ENCODE measurements at places on chromosomes 13 and 19. TPM values are rescaled to one million over a fixed set of nuclear protein-coding genes. Genes with fewer than 3 reads are reported as not detected.

DNA sequence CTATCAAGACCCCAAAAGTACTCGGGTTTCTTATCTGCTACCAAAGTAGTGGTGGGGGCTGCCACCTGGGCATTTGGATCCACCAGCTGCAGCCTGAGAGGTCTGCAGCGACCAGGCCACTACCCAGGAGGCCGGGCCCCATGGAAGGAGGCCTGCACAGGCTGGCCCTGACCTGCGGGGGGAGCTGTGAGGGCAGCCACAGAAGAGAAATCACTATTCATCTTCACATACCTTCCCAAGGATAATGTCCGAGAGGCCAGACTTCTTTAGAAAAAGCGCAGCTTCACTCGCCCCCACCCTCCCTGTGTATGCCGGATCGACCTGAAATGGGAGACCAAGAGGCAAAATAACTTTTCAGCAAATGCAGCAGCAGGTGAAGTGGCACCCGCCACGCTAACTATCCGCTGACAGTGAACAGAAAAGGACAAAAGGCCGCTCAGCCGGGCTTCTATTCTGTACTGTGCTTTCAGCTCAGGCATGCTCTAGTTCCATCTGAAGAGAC is 30.1 kb downstream of the EPS15L1 start:
- no peak for DNase-seq

The BRME1 gene
- 1.1 TPM for polyA plus RNA-seq

GRCh38 chr19:16340092-16340491 is 15.5 kb downstream of the KLF2 start:
- no peak for DNase-seq

DNA sequence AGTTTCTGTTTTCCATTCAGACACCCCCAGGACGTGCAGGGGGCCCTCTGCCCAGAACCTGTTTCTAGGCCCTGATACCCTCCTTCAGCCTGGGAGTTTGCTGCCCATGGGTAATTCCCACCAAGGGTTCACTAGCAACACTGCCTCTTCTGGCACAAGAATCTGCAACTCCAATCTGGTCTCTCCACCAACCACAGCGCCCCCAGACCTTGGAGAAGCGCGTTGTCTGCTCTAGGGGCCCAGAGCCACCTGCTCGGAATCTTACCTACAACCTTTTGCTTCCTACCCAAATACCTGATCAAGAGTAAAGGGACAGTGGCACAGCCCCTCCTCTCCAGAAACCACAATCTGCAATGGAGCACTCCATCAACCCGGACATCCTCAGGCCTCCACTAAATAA is 763 bp downstream of the ZNF180 start:
- DNase-seq, result no peak

DNA sequence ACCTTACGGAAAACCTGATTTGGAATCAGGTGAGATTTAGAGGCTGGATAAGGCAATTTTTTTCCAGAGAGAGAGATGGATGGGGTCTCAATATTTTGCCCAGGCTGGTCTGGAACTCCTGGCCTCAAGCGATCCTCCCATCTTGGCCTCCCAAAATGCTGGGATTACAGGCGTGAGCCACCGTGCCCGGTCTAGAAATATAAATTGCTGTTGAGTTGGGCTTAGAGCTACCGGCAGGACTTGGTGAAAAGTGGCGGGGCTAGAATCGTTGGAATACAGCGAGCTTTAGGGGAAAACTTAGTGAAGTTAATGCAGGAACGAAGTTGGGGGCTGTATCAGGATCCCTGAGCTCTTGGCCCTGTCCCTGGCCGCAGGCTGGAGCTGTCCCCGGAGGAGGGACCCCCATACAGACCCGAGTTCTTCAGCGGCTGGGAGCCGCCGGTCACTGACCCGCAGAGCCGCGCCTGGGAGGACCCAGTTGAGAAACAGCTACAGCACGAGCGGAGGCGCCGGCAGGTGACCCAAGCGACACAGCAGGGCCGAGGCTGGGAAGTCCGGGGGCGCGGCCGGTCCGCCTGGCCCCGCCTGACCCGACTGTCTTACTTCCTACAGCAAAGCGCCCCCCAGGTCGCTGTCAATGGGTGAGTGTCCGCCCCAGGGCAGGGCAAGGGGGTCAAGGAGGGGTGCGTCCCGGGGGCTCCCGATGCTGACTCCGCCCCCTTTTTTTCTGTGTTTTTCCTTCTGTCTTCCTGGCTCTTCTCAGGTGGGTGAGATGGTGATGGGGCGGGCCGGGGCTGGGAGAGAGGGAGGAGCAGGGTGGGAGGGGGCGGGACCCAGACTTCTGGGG is 7.6 kb downstream of the EPS8L1 start:
- no peak for DNase-seq

The GNA15 gene
- polyA plus RNA-seq, result 8.6 TPM

DNA sequence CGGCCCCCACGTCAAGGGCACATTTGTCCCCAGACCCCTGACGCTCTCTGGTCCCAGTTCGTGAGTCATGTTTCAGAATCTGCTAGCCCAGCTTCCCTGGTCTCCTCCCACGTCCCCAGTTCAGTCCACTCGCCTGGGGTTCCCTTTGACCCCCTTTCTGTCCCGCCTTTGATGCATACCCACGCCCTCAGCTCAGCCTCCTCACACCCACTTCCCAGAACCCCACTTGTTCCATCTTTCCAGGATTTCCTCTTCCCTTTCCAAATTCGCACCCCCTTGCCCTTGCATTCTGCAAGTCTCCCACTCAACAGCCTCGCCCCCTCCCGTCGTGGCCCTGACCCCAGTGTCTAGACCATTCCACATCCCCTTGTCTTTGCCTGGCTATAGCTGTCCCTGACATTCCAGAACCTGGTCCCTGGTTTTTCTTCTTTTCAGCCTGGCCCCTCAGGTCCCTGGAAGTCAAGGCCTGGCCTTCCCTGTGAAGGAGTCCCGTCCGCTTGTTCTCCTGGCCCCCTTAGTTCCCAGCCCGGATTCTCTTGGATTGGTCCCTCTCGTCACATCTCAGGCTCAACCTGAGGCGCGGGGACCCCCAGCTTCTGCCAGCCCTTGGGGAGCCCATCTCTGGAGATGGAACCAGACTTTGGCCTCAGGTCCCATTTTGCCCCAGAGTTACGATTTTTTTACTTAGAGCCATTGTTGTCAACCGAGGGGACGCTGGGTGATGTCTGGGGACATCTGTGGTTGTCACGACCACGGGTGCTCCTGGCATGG is 1.3 kb downstream of the NCLN start:
- DNase-seq, result no peak

- DNase-seq, result no peak
These were observed 29.4 kb downstream of the KLF12 start for GRCh38 chr13:74104661-74105275.

DNA sequence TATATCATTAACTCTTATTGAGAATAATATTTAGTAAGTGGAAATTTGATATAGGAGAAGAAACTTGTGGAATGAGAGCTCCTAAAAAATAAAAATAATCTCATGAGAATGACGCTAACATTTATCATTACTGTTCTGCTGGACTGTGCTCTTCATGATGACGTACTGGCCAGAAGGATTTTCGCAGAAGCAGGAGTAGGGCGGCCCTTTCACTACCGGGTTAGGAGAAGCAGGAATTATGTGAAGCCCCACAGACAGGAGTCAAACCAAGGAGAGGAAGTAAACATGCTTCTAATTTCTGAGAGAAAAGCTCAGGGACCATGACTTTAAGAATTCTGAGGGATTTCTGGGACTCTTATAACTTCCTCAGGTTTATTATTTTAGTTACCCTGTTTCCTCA is 195.1 kb downstream of the VWA8 start:
- no peak for DNase-seq

GRCh38 chr13:79382545-79383275 is 23.3 kb downstream of the RBM26 start:
- DNase-seq, result no peak

The CERS1 gene
- polyA plus RNA-seq, result not detected

The CKM gene
- not detected for polyA plus RNA-seq

The SIGLEC8 gene
- polyA plus RNA-seq, result not detected

GRCh38 chr19:9406798-9407352 is 28.5 kb downstream of the ZNF266 start:
- DNase-seq, result no peak

GRCh38 chr19:18392417-18392816 is 5.0 kb downstream of the LRRC25 start:
- DNase-seq, result no peak

The NUDT15 gene
- 25.2 TPM for polyA plus RNA-seq

- DNase-seq, result no peak
These were observed 125.0 kb upstream of the SOX1 start for GRCh38 chr13:111941845-111942447.

GRCh38 chr19:39641773-39642172 is 13.9 kb upstream of the LGALS16 start:
- DNase-seq, result no peak

The YIPF2 gene
- polyA plus RNA-seq, result 20.0 TPM
